A549 treated with Hydrocortisone at 1 μM for 4 hours (cell line): ENCODE measurements at places on chromosomes 3 and 15. TPM values are rescaled to one million over a fixed set of nuclear protein-coding genes. Genes with fewer than 3 reads are reported as not detected.

The PLEKHO2 gene
- total RNA-seq, result 5.8 to 6.9 TPM (median 6.2 TPM) in 5 replicates

The CGNL1 gene
- 0.50 to 0.81 TPM (median 0.55 TPM) in 5 replicates for total RNA-seq

The SH2D7 gene
- total RNA-seq, result not detected in 5 replicates

The KCNH8 gene
- not detected in 5 replicates for total RNA-seq

The GOLGA8S gene
- total RNA-seq, result 0.08 to 0.22 TPM (median 0.14 TPM) in 5 replicates

The FETUB gene
- total RNA-seq, result 0.12 to 0.34 TPM (median 0.15 TPM) in 3 of 5 replicates, not detected in the others

The CHST13 gene
- total RNA-seq, result 0.28 to 1.1 TPM (median 0.83 TPM) in 5 replicates

The PEX5L gene
- not detected in 5 replicates for total RNA-seq

The ZKSCAN7 gene
- not detected in 5 replicates for total RNA-seq

The C3orf22 gene
- not detected in 5 replicates for total RNA-seq

The TJP1 gene
- total RNA-seq, result 62.0 to 98.1 TPM (median 72.8 TPM) in 5 replicates

The PROK2 gene
- total RNA-seq, result not detected in 5 replicates

The FAM240A gene
- total RNA-seq, result not detected in 5 replicates

The PTPRG gene
- total RNA-seq, result 2.0 to 3.1 TPM (median 2.5 TPM) in 5 replicates

The ILDR1 gene
- not detected in 5 replicates for total RNA-seq

The PLAAT1 gene
- 0.13 to 0.17 TPM in 2 of 5 replicates, not detected in the others for total RNA-seq

The CASR gene
- not detected in 5 replicates for total RNA-seq

The GOLGA8J gene
- total RNA-seq, result 0.16 TPM in 1 of 5 replicates, not detected in the others

The CNTN3 gene
- total RNA-seq, result not detected in 5 replicates

The ARGFX gene
- total RNA-seq, result not detected in 5 replicates

The CHST2 gene
- 0.84 to 1.1 TPM (median 0.96 TPM) in 5 replicates for total RNA-seq

The HOMER2 gene
- 16.7 to 22.5 TPM (median 17.8 TPM) in 5 replicates for total RNA-seq
